ENCODE measurements at places on chromosomes 12 and 14. TPM values are rescaled to one million over a fixed set of nuclear protein-coding genes. Genes with fewer than 3 reads are reported as not detected.

The DNAJC22 gene
- total RNA-seq = not detected

The ABCD2 gene
- total RNA-seq = 9.1 TPM

The BCL11B gene
- total RNA-seq = 167 TPM

The RNASE1 gene
- total RNA-seq = not detected

The FAM90A1 gene
- total RNA-seq = not detected

- H3K27me3 ChIP-seq = no peaks in the 10 kb centered on the region
- DNase-seq = no peak
- H3K4me3 ChIP-seq = peak overlapping the region; percentile 71
- H3K4me1 ChIP-seq = peaks cover 37% of the 10 kb centered on the region
These were observed 448.6 kb downstream of the RAD51B start for GRCh38 chr14:68268197-68268596.

DNA sequence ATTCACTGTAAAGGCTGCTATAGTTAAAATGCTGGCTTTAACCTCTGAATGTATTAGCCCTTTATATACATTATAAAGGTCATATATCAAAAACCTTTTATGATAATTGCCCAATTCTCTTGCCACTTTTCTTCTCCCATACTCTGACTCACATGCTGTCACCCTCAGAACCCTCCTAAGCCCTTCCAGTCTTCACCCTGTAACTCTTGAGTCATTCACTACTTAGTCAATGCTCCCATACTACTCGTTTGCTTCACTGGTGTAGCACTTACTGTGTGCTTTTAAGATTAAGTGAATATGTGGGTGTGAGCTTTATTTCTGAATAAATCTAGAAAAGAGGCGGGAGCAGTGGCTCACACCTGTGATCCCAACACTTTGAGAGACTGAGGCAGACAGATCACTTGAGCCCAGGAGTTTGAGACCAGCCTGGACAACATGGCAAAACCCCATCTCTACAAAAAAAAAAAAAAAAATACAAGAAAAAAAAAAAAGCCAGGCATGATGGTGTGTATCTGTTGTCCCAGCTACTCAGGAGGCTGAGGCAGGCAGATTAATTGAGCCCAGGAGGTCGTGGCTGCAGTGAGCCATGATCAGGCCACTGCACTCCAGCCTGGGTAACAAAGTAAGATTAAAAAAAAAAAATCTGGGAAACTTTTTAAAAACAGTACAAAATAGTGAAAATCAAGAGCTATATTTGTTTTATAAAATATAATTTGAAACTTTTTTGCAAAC, 37.6 kb downstream of the SPATA7 start:
- no peaks in the 10 kb centered on the region for H3K27me3 ChIP-seq
- no peak overlapping the region for H3K4me3 ChIP-seq
- peaks cover 5% of the 10 kb centered on the region for H3K36me3 ChIP-seq
- H3K4me1 ChIP-seq = peaks cover 5% of the 10 kb centered on the region
- H3K27ac ChIP-seq = no peak overlapping the region

GRCh38 chr12:685388-685787, 22.1 kb upstream of the NINJ2 start:
- H3K4me3 ChIP-seq = peak overlapping the region; percentile 72
- H3K27ac ChIP-seq = peak overlapping the region; percentile 98
- H3K27me3 ChIP-seq = no peaks in the 10 kb centered on the region

GRCh38 chr14:61357123-61357522, 35.7 kb downstream of the PRKCH start:
- peak overlapping the region; percentile 39 for H3K4me3 ChIP-seq
- H3K27me3 ChIP-seq = no peaks in the 10 kb centered on the region
- H3K36me3 ChIP-seq = peaks cover 11% of the 10 kb centered on the region
- H3K27ac ChIP-seq = peak overlapping the region; percentile 100
- peaks cover 65% of the 10 kb centered on the region for H3K4me1 ChIP-seq
- DNase-seq = no peak

DNA sequence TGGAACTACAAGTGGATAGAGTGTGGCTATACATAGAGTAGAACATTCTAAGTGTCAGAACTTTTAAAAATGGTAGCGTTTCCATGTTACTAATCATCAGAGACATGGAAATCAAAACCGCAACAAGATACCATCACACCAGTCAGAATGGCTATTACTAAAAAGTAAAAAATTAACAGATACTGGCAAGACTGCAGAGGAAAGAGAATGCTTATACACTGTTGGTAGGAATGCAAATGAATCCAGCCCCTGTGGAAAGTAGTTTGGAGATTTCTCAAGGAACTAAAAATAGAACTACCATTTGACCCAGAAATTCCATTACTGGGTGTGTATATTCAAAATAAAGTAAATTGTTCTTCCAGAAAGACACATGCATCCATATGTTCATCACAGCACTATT, 518.6 kb downstream of the NELL2 start:
- no peak overlapping the region for H3K4me3 ChIP-seq
- no peaks in the 10 kb centered on the region for H3K27me3 ChIP-seq
- no peak overlapping the region for H3K27ac ChIP-seq
- no peaks in the 10 kb centered on the region for H3K36me3 ChIP-seq
- DNase-seq = no peak
- no peaks in the 10 kb centered on the region for H3K4me1 ChIP-seq

- peak overlapping the region; percentile 63 for H3K4me3 ChIP-seq
- no peak overlapping the region for H3K27ac ChIP-seq
- H3K27me3 ChIP-seq = peaks cover 52% of the 10 kb centered on the region
- DNase-seq = no peak
- peaks cover 5% of the 10 kb centered on the region for H3K36me3 ChIP-seq
- H3K4me1 ChIP-seq = peaks cover 10% of the 10 kb centered on the region
These were observed 46.7 kb downstream of the IRAK3 start for GRCh38 chr12:66235626-66236281.

GRCh38 chr14:33464254-33464962, 486.5 kb downstream of the EGLN3 start:
- no peak for DNase-seq
- H3K27me3 ChIP-seq = peaks cover 11% of the 10 kb centered on the region
- no peaks in the 10 kb centered on the region for H3K4me1 ChIP-seq
- H3K27ac ChIP-seq = no peak overlapping the region
- no peaks in the 10 kb centered on the region for H3K36me3 ChIP-seq

GRCh38 chr12:86194721-86195120, 61.5 kb downstream of the MGAT4C start:
- no peaks in the 10 kb centered on the region for H3K4me1 ChIP-seq
- H3K4me3 ChIP-seq = no peak overlapping the region
- no peak overlapping the region for H3K27ac ChIP-seq
- no peaks in the 10 kb centered on the region for H3K36me3 ChIP-seq
- H3K27me3 ChIP-seq = no peaks in the 10 kb centered on the region

DNA sequence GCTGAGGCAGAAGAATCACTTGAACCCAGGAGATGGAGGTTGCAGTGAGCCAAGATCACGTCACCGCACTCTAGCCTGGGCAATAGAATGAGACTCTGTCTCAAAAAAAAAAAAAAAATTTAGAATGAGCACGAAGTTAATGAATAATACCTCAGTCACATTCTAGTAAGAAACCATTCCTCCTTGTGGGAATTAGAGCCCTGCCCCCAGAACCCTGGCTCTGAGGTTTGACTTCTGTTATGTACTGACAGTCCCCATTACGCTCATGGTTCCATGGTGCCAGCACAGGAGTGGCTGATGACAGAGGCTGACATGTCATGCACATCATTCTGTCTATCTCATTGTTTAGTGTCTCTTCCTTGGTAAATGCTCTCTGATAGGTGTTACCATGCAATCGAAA, 132.6 kb upstream of the FGD4 start:
- no peak for DNase-seq
- no peaks in the 10 kb centered on the region for H3K27me3 ChIP-seq
- H3K4me3 ChIP-seq = no peak overlapping the region
- H3K27ac ChIP-seq = no peak overlapping the region
- H3K36me3 ChIP-seq = no peaks in the 10 kb centered on the region
- peaks cover 8% of the 10 kb centered on the region for H3K4me1 ChIP-seq

- peaks cover 28% of the 10 kb centered on the region for H3K4me1 ChIP-seq
- peak overlapping the region; percentile 66 for H3K27ac ChIP-seq
- no peak overlapping the region for H3K4me3 ChIP-seq
- DNase-seq = no peak
These were observed 380.8 kb upstream of the RGS6 start for GRCh38 chr14:71551291-71551950.

- peak overlapping the region; percentile 53 for H3K27ac ChIP-seq
- H3K4me3 ChIP-seq = no peak overlapping the region
- peaks cover 7% of the 10 kb centered on the region for H3K27me3 ChIP-seq
- H3K36me3 ChIP-seq = no peaks in the 10 kb centered on the region
- DNase-seq = no peak
- peaks cover 12% of the 10 kb centered on the region for H3K4me1 ChIP-seq
These were observed 4.1 kb upstream of the SLC7A7 start for GRCh38 chr14:22819151-22819988.
